Activated T-cell treated with anti-CD3 and anti-CD28 coated beads, Interleukin-2, amount 50 U/mL, for 24 hours (primary cell): ENCODE measurements at places on chromosomes 12 and 14.

GRCh38 chr14:56813143-56813551, 2.9 kb upstream of the OTX2 start:
- DNase-seq: no peak

GRCh38 chr12:93166541-93167307, 211.0 kb upstream of the NUDT4 start:
- DNase-seq: no peak

GRCh38 chr12:46926526-46926925, 100.7 kb upstream of the SLC38A4 start:
- DNase-seq: no peak

- no peak for DNase-seq
Observed at GRCh38 chr12:95796225-95796981, 5.8 kb upstream of the NTN4 start.

DNA sequence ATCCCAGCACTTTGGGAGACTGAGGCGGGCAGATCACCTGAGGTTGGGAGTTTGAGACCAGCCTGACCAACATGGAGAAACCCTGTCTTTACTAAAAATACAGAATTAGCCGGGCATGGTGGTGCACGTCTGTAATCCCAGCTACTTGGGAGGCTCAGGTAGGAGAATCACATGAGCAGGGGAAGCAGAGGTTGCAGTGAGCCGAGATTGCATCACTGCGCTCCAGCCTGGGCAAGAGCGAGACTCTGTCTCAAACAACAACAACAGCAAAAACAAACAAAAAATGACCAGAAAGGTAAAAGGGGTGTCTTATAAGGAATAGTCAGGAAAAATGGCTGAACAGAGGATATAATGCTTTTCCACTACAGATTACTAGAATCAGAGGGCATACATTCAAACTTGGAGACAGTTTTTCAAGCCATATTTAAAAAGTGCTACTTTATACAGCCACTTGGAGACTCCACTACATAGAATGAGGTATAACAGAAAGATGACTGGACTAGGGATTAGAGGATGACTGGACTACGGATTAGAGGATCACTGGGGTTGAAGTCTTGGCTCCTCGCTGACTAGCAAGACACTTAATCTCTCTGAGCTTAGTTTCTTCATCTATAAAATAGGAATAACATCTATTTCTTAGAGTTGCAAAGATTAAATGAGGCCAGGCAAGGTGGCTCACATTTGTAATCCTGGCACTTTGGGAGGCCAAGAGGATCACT, 4.9 kb upstream of the CS start:
- no peak for DNase-seq

DNA sequence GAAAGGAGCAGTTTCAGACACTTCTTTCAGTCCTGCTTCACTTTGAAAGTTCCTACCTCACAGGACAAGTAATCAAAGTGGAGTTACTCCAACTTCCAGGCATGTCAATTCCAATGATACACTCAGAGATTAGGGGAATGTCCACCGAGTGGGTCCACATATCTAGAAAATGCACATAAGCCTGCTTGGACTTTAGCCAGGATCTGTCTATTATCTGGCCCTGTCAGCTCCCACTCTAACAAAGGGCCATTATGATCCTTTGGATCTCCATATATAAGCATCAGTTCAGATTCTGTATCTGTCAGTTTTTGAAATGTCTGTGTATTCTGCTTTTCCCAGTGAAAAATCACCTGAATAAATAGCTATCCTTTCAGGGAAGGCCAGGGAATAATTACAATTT, 112.9 kb upstream of the ATXN7L3B start:
- DNase-seq: no peak

- no peak for DNase-seq
Observed at GRCh38 chr14:80212023-80212397, 706 bp upstream of the DIO2 start.

DNA sequence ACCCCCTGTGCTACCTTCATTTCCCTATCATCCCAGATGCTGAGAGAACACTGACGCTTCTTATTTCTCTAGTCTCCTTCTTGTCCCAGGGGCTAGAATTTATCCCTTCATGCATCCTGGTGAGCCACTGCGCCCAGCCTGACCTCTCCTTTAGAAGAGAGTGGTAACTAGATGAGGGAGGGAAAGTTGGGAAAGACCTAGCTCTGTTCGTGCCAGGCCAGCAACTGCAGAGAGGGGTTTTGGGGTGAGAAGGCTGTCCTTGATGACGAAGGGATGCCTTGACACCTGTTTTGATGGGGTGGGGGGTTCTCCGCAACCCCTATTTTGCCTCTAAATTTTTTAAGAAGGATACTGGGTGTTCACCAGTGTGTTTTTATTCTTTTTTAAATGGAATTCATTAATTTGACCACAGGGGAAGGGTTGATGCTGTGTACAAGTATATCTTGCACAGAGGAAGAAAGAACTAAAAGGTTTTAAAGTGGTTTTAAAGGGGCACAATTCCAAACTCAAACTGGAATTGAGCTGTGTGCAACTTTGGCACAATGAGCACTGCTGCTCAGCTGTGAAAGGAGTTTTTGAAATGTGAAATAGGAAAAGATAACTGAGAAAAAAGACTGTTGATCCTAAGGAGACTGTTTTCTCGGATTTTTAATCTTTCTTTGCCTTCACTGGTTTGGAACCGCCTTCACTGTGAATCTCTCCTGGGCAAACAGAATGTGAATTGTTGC, 7.0 kb upstream of the MMP19 start:
- DNase-seq: no peak

- peak; percentile 78 for DNase-seq
Observed at GRCh38 chr12:105053116-105053572, 31.1 kb downstream of the ALDH1L2 start.

GRCh38 chr12:79560225-79560889, 130.4 kb downstream of the PAWR start:
- DNase-seq: no peak

DNA sequence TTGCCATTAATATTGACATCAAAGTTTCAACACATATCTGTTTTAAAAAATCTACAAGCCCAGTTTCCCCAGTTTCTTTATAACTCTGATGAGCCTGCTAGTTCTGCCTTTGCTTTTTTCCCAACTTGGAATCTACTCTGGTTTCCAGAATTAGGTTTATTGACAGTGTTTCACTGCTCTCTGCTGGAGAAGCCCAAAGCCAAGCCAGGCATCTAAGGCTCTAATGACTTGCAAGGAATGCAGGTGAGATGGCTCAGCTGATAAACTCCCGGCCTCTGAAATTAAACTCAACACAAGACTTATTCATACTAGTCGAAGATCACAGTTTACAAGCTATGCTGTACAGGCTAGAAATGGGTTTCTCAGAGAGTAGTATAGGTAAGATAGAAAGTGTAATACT, 54.3 kb downstream of the HMGA2 start:
- no peak for DNase-seq

GRCh38 chr12:106332536-106332935, 25.0 kb upstream of the POLR3B start:
- no peak for DNase-seq

DNA sequence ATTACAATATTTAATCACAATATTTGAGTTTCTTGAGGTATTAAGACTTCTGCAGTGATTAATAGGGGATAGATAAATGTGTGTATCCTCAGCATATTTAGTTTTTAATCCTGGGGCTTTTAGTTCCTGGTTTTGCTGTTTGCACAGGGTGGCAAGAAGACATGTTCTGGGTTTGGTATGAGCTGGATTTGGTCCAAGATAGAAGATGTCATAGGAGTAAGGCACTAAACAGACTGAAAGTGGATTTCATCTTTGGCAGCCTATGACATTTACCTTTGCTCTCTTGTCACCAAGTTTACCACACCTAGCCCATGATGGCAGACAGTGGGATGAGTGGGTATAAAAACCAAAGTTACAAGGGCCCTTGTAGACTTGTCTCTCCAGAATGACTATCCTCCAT, 168.2 kb downstream of the LRRK2 start:
- no peak for DNase-seq

DNA sequence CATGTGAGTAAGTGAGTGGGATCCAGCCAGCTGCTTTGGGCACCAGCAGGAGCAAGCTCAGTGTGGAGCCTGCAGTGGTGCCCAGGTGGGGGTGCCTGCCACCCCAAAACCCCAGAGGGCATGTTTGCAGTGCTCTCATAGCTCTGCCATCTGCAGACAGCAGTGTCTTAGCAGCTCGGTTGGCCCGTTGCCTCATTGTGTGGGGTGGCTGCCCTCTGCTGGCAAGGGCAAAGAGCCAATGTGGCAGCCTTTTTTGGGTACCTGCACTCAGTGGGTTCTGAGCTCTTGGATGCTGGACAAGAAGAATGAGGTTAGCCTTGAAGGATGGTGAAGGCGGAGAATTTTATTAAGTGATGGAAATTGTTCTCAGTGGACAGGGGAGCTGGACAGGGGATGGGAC, 52.3 kb downstream of the NEUROD4 start:
- DNase-seq: peak; percentile 82

GRCh38 chr14:63551332-63551731, 8.2 kb upstream of the PPP2R5E start:
- no peak for DNase-seq

- no peak for DNase-seq
Observed at GRCh38 chr12:91140026-91140931, 29.0 kb upstream of the LUM start.

DNA sequence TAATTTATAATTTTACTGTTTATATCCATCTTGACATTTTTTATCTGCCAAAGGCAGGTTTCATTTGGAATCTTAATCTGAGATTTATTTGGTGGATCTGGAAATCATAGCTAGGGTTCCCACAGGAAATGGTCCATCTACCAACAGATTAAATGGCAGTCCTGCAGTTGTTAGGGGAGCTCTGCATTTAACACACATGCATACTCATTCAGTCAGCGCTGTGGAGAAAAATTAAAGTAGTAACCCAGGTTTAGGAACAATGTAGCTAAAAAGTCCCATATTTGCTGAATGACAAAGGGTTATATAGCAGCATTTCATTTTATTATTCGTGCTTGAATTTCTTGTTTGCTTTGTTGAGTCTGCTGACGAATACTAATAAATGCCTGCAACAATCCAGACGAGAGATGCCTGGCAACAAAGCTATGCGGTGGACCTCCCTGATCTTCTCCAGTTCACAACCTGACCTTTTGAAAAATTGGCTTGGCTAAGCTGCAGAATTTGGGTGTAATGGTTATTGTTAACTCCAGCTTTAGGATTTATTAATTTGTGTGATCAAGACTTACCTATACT, 59.8 kb downstream of the MIPOL1 start:
- no peak for DNase-seq

DNA sequence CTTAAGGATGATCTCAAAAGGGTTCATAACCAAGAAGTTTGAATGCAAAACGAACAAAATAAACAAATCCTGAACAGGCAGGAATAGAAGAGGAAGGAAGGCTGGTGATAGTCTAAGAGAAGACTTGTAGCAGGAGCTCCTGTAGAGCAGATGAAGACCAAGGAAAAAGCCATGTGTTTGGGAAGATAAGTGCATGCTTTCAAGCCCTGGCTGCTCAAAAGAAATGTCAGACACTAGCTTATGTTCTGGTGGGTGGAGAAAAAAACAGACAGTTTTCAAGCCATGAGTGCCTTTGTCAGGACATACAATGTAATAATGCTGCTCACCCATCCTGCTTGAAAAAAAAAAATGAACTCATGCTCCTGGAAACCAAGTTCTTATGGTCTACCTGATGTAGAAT, 27.4 kb downstream of the TAOK3 start:
- no peak for DNase-seq

DNA sequence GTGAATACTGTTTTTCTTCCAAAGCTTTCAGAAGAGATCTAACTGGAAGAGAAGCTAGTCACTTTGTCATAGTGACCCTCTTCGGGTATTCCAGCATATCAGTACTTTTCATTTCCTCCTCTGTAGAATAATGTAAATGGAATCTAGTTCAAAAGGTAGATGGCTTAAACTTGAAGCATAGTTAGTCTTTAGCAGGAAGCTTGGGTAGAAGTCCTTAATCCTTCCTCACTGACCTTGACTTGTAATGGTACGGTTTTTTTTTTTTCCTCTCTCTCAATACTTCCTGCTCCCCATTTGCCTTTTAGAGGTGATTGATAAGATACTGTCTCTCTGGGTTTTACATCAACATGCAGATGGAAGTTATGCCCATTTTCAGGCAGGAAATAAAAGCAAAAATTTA, 1.7 kb downstream of the FBXO34 start:
- DNase-seq: no peak

GRCh38 chr14:65054471-65055085, 47.7 kb downstream of the MAX start:
- DNase-seq: no peak

DNA sequence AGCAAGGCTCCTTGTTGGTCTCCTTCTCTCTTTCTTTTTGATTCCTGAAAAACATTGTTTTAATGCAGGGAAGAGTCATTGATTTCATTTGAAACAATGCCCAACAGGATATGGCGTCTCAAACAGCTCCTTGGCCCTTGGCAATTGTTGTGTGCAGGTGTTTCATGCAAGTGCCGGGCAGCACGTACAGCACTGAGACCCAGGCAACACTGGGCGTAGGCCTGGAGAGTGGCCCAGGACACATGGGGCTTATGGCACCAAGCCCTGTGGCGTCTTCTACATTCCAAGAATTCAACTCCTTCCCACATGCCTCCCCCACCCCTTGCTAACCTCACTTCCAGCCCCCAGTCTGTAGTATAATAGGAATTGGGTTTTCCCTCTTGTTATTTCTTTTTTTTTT, 230.4 kb downstream of the SPTSSA start:
- no peak for DNase-seq

DNA sequence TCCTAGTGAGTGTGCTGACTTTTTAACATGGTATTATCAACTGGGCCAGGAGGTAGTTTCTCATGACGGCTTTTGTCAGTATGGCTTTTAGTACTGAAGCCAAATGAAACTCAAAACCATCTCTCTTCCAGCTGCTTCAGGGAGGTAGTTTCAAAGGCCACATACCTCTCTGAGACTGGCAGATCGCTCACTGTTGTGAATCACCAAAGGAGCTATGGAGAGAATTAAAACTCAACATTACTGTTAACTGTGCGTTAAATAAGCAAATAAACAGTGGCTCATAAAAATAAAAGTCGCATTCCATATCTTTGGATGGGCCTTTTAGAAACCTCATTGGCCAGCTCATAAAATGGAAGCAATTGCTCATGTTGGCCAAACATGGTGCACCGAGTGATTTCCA, 141.1 kb downstream of the HMGA2 start:
- DNase-seq: no peak

DNA sequence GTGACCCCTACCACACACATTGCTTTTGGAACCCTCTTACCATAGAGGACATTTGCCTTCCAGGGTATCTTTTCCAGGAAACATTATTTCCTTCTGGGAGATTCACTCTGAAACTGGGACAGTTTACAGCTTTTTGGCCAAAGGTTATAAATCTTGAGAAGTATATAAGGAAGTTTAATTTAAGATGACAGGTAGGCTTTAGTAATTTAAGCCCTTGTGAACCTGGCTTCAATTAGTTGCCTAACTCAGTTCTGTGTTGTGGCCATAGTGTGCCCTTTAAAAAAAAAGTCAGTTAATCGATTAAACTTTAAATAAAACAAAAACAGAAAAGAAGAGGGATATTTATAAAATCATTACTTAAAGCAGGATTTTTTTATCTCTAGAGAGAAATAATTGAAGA, 142.9 kb downstream of the NAV3 start:
- no peak for DNase-seq

GRCh38 chr12:102917026-102917787, at the start of gene PAH:
Gene PAH, minus strand, starts transcription at chr12:102917244. Its CDS starts 114 bp downstream, at chr12:102917130.
- DNase-seq: peak; percentile 39
